GM20000 (cell line): ENCODE measurements at places on chromosomes 6 and 20.

GRCh38 chr6:16163066-16163465 is 34.2 kb downstream of the MYLIP start:
- no peak for DNase-seq

DNA sequence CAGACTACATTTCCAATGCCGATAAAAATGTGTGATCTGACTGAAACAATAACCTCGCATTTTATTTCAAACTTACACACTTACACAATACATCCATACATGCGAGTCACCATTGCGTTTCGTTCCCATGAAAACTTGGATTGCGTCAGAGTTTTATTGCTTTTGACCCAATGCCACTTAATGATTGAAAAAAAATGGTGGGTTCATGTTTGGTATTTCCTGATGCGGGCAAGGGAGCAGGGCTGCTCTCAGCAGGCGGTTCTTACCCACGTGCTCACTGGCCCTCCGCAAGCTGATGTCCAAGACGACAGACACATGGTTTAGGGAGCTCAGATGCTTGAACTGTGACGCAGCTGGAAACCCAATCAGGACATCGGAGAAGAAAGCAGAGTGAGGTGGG is 281.0 kb upstream of the SULF2 start:
- no peak for DNase-seq

DNA sequence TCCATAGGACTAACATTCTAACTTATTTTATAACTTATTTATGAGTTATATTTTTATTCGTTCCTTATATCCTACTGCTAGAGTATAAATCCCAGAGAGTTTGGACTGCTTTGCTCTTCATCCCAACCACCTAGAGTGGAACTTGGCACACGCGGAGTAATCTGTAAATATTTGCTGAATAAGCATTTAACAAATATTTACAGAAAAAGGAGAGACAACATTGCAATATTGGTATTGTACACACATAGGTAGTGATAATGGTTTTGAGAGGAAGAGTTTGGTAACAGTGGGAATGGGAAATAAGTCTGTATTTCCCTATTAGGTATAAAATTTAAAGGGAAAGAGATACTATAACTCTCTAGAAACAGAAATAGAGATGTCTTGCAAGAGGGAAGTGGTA is 634.8 kb upstream of the CITED2 start:
- no peak for DNase-seq

- peak; percentile 56 for DNase-seq
Observed at GRCh38 chr6:159654483-159655098, 38.5 kb downstream of the SOD2 start.

- DNase-seq: no peak
Observed at GRCh38 chr6:166852451-166852975, 103.8 kb downstream of the RNASET2 start.

DNA sequence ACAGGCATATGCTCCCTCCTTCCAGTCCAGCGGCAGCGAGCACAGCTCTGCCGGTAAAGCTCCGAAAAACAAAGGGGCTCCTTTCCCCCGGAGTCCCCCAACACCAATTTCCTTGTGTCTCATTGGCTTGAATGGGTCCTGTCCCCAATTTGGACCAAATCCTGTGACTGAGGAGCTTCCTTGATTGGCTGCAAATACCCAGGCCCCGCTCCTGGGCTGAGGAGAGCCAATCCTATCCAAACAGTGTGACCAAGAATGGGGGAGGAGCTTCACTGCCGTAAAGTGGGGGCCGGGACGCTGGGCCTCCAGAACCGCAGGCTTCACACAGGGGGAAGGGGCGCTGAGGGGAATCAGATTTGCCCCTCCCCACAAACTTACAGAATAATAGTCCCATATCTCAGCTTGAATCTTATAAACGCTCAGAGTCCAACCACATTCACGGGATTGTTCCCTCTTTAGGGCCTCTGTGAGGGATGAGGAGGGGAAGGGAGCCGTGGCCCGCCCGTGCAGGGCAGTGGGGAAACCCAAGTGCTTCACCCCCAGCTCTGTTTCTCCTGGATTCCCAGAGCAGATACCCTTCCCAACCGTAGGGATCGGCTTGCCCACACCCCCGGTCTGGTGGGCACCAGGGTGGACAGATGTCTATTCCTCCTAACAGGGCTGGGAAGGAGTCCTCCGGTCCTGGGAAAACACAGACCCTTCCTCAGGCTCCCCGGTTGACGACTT is 141.0 kb upstream of the MLN start:
- no peak for DNase-seq

DNA sequence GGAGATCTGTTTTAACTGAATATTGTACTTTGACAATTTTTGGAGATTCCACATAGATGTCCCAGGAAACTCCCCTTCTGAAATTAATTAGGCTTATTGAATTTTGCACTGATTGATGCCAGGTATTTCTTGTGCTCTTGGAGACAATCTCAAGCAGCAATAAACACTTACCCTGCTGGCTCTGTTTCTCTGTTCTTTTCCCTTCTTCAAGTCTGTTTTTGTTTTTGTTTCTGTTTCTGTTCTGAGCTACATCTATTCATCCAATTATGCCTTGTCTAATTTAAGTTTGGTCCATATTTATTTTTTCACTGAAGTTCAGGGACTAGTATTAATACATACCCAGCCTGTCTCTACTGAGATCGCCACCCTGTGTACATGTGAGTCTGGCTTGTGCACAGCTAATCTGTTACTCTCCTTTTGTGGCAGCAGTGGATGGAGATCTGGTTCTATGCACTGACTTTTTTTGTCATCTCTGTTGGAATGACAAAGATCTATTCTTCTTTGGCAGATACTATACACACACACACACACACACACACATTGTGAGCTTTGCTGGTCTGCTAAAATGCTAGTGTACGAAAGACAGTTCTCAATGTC is 51.9 kb downstream of the IL22RA2 start:
- no peak for DNase-seq

GRCh38 chr6:119801056-119801455 is 451.5 kb upstream of the MAN1A1 start:
- DNase-seq: no peak

- DNase-seq: no peak
Observed at GRCh38 chr20:49460916-49461315, 21.6 kb downstream of the KCNB1 start.

DNA sequence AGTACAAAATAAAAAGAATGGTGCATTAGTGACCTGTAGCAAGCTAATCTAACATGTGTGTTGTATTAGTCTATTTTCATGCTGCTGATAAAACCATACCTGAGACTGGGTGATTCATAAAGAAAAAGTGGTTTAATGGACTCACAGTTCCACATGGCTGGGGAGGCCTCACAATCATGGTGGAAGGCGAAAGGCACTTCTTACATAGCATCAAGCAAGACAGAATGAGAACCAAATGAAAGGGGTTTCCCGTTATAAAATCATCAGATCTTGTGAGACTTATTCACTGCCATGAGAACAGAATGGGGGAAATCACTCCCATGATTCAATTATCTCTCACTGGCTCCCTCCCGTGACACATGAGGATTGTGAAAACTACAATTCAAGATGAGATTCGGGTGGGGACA is 45.4 kb upstream of the AIG1 start:
- DNase-seq: no peak

DNA sequence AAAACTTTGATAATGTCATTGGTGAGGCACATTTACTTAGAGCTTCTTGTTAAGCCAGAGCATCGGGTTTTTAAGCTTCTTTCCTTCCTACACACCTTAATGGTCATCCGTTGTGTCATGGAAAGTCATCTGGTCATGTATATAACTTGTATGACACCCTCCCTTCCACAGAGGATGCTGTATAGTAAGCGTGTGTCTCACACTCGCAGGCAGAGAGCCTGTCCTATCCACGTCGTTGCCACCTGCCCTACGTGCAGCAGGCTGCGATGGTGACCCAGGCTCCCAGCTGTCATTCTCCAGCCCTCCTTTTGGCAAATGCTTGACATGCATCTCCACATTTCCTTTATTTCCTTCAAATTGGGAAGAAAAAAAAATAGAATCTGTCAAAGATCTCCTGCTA is 85.6 kb downstream of the MYB start:
- no peak for DNase-seq

- no peak for DNase-seq
Observed at GRCh38 chr6:208938-209337, 83.3 kb upstream of the DUSP22 start.

- no peak for DNase-seq
Observed at GRCh38 chr20:19918965-19919329, 98.2 kb upstream of the NAA20 start.

DNA sequence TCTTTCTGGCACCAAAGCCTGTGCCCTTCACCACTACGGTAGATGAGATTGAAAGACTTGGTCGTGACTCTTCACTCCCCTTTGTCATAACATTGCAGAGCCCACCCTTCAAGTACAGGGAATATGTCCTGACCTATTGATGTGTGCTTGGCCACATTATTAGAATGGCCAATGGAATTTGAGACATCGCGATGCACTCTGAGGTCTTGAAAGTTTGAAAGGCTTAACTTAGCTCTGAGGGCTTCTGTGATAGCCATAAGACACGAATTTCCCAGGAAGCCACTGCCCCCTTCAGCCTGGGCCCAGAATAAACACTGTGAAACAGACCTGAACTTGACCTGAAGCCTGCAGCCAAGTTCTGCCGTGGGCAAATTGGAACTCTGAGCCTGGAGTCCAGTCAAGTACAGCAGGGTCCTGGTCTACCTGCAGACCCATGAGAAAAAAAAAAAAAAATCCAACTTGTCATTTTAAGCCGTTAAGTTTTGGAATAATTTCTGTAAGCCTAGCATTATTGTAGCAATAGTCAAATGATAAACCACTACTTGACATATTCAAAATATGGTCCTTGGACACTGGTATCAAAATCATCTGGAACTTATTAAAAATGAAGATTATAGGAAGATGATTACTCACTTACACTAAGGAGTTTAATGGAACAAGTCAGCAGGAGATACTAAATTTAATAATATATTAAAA is 36.9 kb upstream of the TRAF3IP2 start:
- DNase-seq: peak; percentile 60

GRCh38 chr20:51700809-51701285 is 67.3 kb downstream of the ATP9A start:
- DNase-seq: peak; percentile 48

GRCh38 chr6:121435444-121436069 is at the start of gene GJA1:
GJA1 (plus strand) TSS chr6:121435646; CDS start chr6:121446848, 11,202 bp downstream.
- no peak for DNase-seq

DNA sequence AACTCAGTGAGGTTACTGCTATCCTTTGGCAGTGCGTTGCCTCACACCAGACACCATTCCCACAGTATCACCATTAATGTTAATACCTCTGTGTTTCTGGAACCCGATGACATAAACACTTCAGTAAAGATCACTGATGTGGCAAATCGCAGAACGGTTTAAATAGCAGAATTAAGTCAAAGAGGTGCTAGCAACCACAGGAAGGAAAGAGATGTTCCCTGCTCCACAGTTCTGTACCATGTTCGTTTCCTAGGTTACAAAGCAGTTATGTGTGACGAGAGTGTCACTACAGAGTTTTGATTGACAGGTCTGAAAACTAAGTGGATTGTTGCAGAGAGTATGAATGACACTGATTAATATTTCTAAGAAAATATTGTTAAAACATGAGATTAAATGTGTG is 272.3 kb downstream of the KHDRBS2 start:
- DNase-seq: no peak

DNA sequence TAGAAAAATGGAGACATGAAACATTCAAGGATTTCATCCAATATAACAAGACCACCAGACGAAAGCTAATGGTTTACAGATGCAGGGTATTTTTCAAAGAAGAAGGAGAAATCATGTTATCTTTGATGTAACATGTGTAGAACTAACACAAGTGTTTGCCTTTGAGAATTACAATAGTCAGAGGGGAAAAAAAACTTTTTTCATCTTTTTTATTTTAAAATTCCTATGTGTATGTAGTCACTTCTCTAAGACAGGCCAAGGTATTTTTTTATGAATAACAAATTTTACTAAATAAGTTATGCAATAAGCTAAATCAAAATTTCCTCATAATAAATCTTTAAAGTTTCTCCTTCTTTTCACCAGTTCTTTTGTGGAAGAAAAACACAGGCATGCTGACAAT is 161.4 kb downstream of the PDE7B start:
- DNase-seq: no peak

- no peak for DNase-seq
Observed at GRCh38 chr6:6971369-6971768, 136.4 kb upstream of the RREB1 start.

- DNase-seq: no peak
Observed at GRCh38 chr6:54255886-54256285, 52.4 kb upstream of the TINAG start.

DNA sequence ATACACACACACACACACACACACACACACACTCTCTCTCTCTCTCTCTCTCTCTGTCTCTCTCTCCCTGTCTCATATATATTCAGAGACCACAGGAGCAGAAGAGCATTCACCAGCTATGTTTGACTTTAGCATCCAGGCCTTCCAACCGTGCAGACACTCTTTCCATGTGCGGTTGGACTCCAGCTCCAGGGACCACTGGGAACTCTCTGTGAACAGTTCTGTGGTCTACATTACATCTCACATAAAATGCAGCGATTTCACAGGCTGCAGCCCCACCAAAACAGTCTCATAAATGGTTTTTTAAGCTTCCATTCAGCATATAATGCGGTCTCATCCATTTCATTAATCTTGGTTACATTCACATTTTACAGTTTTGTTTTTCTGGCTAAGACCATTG is 508.4 kb upstream of the SULF2 start:
- DNase-seq: no peak

DNA sequence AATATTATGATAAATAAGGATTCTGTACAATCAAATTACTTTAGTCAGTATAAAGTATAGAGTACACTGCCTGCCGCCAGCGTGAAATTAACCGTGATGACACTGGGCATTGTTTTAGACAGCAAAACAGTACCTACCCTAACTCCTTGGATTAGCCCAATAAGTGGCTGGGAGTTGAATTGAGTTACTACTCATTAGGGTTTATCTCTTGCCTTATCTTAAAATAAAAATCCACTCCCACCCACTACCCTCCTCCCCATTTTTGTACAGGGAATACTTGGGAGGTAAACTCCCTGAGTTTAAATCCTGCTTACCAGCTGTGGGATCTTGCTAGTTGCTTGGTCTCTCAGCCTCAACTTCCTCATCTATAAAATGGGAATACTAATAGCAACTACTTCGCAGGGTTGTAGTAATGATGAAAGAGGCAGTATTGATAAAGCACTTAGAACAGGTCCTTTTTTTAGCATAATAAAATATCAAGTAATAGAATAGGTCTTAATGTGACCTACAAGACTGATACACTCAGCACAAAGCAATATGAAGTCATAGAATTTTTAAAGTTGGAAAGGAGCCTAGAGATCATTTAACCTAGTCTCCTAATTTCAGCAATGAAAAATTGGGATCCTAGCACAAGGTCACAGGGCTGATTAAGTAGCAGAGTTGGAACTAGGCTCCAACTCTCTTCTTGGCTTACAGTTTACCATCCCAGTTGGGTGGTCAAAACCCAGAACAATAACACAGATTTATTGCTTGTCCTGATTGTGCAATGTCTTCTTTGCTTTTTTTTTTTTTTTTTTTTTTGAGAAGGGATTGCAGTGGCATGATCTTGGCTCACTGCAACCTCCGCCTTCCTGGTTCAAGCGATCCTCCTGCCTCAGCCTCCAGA is 23.8 kb downstream of the PHACTR2 start:
- no peak for DNase-seq

GRCh38 chr6:56188429-56188828 is 59.0 kb downstream of the COL21A1 start:
- no peak for DNase-seq

GRCh38 chr6:88124925-88125557 is 41.1 kb downstream of the CNR1 start:
- DNase-seq: no peak
